ENCODE measurements at places on chromosomes 7 and 10. TPM values are rescaled to one million over a fixed set of nuclear protein-coding genes. Genes with fewer than 3 reads are reported as not detected.

GRCh38 chr10:49572594-49573114 lies 33.7 kb upstream of the ERCC6 start:
- peaks cover 5% of the 10 kb centered on the region for H3K4me1 ChIP-seq
- no peak overlapping the region for H3K27ac ChIP-seq
- H3K36me3 ChIP-seq = no peaks in the 10 kb centered on the region
- no peak overlapping the region for H3K4me3 ChIP-seq
- no peak for DNase-seq

DNA sequence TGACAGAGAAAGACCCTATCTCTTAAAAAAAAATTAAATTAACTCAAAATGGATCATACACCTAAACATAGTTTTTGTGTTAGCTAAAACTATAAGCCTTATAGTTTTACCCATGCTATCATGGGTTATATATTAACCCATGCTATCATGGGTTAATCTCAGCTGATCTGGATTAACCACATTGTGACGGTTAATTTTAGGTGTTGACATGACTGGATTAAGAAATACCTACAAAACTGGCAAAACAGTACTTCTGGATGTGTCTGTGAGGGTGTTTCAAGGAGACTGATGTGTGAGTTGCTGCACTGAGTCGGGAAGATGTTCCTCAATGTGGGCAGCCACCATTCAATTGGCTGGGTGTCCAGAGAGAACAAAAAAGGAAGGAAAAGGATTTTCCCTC lies 44.3 kb upstream of the FXYD4 start:
- DNase-seq = no peak
- H3K27ac ChIP-seq = no peak overlapping the region
- H3K27me3 ChIP-seq = peaks cover 11% of the 10 kb centered on the region
- peaks cover 7% of the 10 kb centered on the region for H3K4me1 ChIP-seq
- H3K4me3 ChIP-seq = no peak overlapping the region
- no peaks in the 10 kb centered on the region for H3K36me3 ChIP-seq

- no peak for DNase-seq
- H3K27ac ChIP-seq = no peak overlapping the region
- H3K27me3 ChIP-seq = peaks cover 5% of the 10 kb centered on the region
Observed at GRCh38 chr10:100485366-100485765, 22.6 kb downstream of the WNT8B start.

- H3K36me3 ChIP-seq = no peaks in the 10 kb centered on the region
- H3K27me3 ChIP-seq = no peaks in the 10 kb centered on the region
- DNase-seq = no peak
Observed at GRCh38 chr7:99106411-99106810, 37.5 kb downstream of the SMURF1 start.

DNA sequence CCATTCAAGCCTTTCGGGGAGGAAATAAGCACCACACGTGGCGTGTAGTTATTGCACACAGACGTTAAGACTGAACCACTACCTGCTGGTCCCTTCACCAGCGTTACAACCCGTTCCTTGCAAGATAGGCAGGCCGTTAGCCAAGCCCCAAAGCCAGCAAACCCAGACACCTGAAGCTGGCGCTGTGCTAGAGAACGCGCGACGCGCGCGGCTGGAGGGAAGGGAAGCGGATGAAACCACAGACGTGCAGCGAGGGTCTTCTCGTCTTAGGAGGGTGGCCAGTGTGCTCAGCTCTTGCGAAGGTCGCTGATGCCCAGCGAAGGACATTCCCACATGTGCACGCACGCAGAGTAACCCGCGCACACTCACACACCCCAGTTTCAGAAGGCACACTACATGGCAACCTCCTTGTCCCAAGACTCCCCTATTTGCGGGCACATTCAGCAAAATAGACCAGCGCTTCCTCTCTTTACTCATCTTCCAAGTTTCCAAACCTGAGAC lies 980 bp downstream of the TMEM26 start:
- no peaks in the 10 kb centered on the region for H3K4me1 ChIP-seq
- H3K4me3 ChIP-seq = peak overlapping the region; percentile 66
- no peaks in the 10 kb centered on the region for H3K27me3 ChIP-seq
- H3K36me3 ChIP-seq = no peaks in the 10 kb centered on the region

DNA sequence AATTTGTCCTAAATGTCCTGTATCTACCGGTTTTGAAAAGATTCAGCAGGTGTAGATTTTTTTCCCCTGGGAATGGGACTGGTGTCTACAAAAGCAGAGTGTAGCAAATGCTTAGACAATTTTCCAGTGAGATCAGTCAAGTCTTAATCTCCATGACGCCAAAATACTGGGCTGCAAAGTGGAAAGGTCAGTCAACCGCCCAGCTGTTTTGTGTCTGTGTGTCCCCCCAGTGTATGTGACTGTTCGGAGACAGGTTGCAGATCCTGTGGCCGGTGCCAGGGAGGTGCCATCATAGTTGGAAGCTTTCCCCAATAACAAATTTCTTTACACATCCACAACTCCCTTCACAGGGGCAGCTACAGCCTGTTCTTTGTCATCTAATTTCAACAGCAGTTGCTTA lies 263.8 kb downstream of the ARHGAP12 start:
- no peak for DNase-seq
- H3K4me3 ChIP-seq = no peak overlapping the region
- H3K36me3 ChIP-seq = no peaks in the 10 kb centered on the region
- no peaks in the 10 kb centered on the region for H3K27me3 ChIP-seq
- no peaks in the 10 kb centered on the region for H3K4me1 ChIP-seq
- no peak overlapping the region for H3K27ac ChIP-seq

DNA sequence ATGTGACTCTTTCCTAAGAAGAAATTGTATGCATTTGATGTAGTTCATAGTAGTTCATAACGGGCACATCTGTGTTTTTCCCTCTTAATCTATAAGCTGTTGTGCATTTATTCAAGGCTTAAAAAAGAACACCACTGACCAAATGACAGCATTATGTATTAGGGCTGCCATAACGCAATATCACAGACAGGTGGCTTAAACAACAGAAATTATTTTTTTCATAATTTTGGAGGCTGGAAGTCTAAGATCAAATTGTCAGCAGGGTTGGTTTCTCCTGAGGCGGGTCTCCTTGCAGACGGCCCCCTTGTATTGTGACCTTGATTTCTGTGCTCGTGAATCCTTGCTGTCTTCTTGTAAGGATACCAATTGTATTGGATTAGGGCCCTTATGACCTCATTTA lies 627 bp upstream of the SSMEM1 start:
- H3K4me1 ChIP-seq = no peaks in the 10 kb centered on the region
- no peak for DNase-seq
- no peak overlapping the region for H3K4me3 ChIP-seq

GRCh38 chr10:60816628-60817397 lies 38.5 kb downstream of the CDK1 start:
- peak overlapping the region; percentile 88 for H3K27ac ChIP-seq
- peaks cover 32% of the 10 kb centered on the region for H3K4me1 ChIP-seq
- no peak overlapping the region for H3K4me3 ChIP-seq
- H3K27me3 ChIP-seq = no peaks in the 10 kb centered on the region
- no peaks in the 10 kb centered on the region for H3K36me3 ChIP-seq

- H3K4me1 ChIP-seq = peaks cover 43% of the 10 kb centered on the region
- H3K36me3 ChIP-seq = no peaks in the 10 kb centered on the region
- H3K27ac ChIP-seq = peak overlapping the region; percentile 69
Observed at GRCh38 chr7:47536661-47537611, 45.0 kb downstream of the TNS3 start.

DNA sequence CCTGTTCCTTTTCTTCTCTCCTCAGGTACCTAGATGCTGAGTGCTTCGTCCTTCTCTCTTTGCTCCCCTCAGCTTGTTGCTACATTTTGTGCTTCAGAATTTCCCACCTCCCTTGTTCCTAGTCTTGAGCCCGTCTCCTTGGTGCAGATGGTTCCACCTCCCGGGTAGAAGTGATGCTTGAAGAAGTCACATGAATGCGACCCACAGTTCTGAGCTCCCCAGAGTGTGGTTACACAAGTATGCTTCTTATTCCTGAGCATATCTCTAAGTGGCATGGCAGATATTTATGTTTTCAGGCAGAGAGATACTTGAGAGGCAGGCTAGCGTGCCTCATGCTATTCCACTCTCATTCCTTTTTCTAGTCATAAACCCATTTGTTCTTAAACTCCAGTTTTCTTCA lies 34.0 kb downstream of the INPP5F start:
- H3K36me3 ChIP-seq = no peaks in the 10 kb centered on the region
- no peak overlapping the region for H3K4me3 ChIP-seq
- no peaks in the 10 kb centered on the region for H3K27me3 ChIP-seq
- H3K27ac ChIP-seq = no peak overlapping the region

DNA sequence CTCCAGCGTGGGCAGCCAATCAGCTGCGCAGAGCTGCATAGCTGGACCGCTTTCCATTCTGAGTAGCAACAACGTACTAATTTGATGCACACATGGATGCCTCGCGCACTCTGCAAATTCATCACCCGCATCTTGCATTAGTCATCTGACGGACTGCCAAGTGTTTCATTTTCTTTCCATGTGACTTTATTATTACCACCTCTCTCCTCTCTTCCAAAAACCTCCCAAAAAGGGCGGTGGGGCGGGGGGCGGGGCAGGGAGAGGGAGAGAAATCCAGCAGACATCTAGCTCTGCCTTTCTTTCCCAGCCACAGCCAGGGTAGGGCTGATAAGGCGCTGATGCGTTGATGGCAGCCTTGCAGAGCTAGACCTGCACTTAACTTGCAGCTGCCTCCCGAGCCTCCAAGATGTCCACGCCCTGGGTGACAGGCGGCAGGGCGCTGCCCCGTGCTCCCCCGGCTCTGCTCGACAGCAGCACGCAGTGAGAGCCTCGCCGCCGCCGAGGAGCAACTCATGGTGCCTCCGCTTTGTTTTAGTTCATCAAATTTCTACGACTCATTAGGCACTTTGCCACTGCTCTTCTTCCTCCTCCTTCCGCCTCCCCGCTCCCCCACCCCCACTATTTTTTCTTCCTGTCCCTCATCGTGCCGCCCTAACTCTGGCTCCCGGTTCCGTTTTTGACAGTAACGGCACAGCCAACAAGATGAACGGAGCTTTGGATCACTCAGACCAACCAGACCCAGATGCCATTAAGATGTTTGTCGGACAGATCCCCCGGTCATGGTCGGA lies 147.3 kb downstream of the CELF2 start:
- peak; percentile 69 for DNase-seq
- no peak overlapping the region for H3K27ac ChIP-seq
- H3K4me3 ChIP-seq = no peak overlapping the region
- no peaks in the 10 kb centered on the region for H3K36me3 ChIP-seq
- H3K27me3 ChIP-seq = no peaks in the 10 kb centered on the region

DNA sequence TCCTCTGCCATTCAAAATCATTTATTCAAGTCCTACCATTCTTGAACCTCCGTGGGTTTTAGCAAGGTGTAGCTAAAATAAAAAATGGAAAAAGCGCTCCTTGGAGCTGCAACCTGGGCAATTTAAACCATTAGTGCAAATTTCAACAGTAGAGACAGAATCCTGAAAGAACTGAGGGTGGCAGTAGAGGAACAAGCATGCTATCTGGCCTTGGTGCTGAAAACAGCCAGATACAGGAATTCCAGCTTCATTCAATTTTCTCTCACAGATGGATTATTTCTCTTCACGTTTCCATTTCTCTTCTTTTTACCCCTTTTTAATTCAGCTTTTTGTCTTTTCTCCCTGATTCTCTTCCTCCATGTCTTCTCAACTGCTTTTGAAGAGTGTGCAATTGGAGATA lies 77.7 kb downstream of the OTUD1 start:
- DNase-seq = peak; percentile 28
- H3K27me3 ChIP-seq = no peaks in the 10 kb centered on the region
- no peaks in the 10 kb centered on the region for H3K4me1 ChIP-seq
- no peak overlapping the region for H3K4me3 ChIP-seq

GRCh38 chr10:24643679-24644209 lies 79.9 kb downstream of the ARHGAP21 start:
- H3K4me1 ChIP-seq = no peaks in the 10 kb centered on the region
- DNase-seq = no peak
- peak overlapping the region; percentile 27 for H3K27ac ChIP-seq
- no peaks in the 10 kb centered on the region for H3K27me3 ChIP-seq
- H3K36me3 ChIP-seq = peaks cover 8% of the 10 kb centered on the region

DNA sequence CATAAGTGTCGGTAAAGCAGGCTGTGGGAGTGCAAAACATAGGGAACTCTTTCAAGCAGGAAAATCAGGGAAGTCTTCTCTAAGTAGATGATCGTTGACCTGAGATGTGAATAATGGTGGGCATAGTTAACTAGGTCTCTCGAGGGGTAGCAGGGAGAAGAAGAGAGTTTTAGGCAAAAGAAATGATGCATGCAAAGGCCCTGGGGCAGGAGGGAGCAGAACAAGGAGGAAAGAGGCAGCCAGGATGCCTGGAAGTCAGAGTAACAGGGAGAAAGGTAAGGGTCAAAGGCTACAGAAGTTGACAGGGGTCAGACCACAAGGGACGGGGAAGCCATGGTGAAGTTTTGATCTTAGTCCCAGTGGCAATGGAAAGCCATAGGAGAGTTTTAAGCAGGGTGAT lies 47.8 kb upstream of the PAX2 start:
- H3K36me3 ChIP-seq = no peaks in the 10 kb centered on the region
- no peak overlapping the region for H3K27ac ChIP-seq
- no peak for DNase-seq
- H3K27me3 ChIP-seq = no peaks in the 10 kb centered on the region

GRCh38 chr7:50369143-50370026 lies 64.9 kb downstream of the IKZF1 start:
- H3K36me3 ChIP-seq = no peaks in the 10 kb centered on the region
- 0 out of 2 replicates have a peak, but pooled peaks cover 5% of the 10 kb centered on the region for H3K27me3 ChIP-seq
- DNase-seq = peak; percentile 57
- no peak overlapping the region for H3K27ac ChIP-seq
- no peaks in the 10 kb centered on the region for H3K4me1 ChIP-seq

DNA sequence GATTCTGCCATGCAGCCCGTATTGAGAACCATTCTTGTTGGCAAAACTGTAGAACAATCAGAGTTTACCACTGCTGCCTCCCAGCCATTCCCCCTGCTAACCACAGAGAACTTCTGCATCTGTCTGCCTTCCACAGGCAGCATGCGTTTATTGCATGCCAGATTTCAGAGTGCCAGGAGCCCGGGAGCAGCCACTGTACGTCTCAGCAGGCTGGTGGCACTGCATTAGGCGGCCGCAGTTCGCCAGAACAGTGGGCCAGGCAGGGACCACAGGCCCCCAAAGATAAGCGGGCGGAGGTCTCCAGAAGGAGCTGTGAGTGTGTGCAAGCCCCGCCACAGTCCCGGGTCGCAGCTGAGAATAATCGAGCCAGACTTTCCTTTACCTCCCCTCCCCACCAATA lies 31.8 kb downstream of the ZNF467 start:
- peak overlapping the region; percentile 56 for H3K4me3 ChIP-seq
- peaks cover 30% of the 10 kb centered on the region for H3K27me3 ChIP-seq
- no peaks in the 10 kb centered on the region for H3K36me3 ChIP-seq

DNA sequence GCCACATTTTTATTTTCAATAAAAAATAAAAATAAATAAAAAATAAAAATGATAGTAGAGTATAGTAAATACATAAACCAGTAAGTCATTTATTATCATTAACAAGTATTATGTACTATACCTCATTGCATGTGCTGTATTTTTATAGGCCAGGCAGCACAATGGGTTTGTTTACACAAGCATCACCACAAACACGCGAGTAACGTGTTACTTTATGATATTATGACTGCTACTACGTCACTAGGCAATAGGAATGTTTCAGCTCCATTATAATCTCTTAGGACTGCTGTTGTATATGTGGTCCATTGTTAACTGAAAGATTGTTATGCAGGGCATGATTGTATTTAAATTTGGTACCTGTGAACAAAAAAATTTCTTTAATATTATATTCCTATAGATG lies 20.8 kb upstream of the SDHAF3 start:
- no peak overlapping the region for H3K4me3 ChIP-seq
- DNase-seq = no peak
- H3K4me1 ChIP-seq = no peaks in the 10 kb centered on the region

KCNH2 gene
- 6.4 TPM for polyA plus RNA-seq

GRID1 gene
- polyA plus RNA-seq = 0.13 TPM

CADPS2 gene
- polyA plus RNA-seq = 0.05 TPM

TMEM26 gene
- 0.06 TPM for polyA plus RNA-seq

AP5Z1 gene
- polyA plus RNA-seq = 29.5 TPM

TMEM196 gene
- polyA plus RNA-seq = not detected

UCN3 gene
- polyA plus RNA-seq = not detected

SPDYE16 gene
- polyA plus RNA-seq = 0.10 TPM

SLC26A4 gene
- polyA plus RNA-seq = 0.61 TPM

DGKI gene
- 1.3 TPM for polyA plus RNA-seq

TPST1 gene
- 36.4 TPM for polyA plus RNA-seq

WDR86 gene
- 2.5 TPM for polyA plus RNA-seq
